ENCODE measurements at places on chromosomes 4 and X.

DNA sequence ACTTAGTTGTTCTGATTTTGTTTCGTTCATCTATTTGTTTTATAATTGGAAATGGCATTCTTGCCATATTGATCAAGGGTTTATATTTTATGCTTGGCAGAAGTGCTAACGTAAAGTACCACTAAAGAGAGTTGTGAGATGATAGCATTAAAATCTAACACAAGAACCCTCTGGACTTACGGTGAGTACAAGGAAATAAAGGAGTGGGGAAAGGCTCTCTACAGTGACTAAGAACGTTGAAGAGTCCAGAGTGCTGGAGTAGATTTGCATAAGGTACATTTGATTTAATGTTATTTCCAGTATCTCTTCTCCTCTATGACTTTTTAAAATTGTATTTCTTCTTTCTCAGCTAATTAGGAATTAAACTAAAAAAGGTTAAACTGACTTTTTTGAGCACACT, 612.6 kb downstream of the DMD start:
- DNase-seq = no peak

GRCh38 chr4:124636788-124637187, 75.7 kb downstream of the ANKRD50 start:
- no peak for DNase-seq

GRCh38 chr4:138775890-138776289, 239.7 kb upstream of the NOCT start:
- no peak for DNase-seq

DNA sequence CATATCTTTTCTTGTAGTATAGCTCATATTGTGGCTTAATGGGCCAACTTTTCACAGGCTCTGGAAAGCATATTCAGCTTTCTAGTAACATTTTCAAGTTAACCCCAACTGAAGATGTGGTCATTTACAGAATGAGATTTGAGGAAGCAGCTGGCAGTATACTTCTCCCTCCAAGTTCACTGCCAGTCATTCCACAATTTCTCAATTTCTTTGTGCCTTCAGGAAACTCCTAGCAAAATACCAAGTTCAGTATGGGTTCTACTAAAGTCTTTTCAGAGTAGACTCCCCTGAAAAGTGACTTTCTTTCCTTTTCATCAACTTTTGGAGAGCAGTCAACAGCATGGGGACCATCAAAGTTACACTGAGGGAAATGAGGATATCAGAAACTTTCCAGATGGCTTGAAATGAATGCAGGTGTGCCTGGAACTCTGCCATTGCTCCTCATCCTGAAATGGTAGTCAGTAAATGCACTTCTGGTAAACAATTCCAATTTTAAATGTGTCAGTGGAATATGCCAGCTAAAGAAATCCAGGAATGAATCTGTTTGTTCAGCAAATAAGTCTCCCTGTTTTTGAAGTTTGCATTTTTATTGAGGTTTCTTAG, 81.5 kb upstream of the TEX13D start:
- no peak for DNase-seq

- DNase-seq = no peak
These were observed 71.9 kb downstream of the PDLIM5 start for GRCh38 chr4:94523617-94524016.

DNA sequence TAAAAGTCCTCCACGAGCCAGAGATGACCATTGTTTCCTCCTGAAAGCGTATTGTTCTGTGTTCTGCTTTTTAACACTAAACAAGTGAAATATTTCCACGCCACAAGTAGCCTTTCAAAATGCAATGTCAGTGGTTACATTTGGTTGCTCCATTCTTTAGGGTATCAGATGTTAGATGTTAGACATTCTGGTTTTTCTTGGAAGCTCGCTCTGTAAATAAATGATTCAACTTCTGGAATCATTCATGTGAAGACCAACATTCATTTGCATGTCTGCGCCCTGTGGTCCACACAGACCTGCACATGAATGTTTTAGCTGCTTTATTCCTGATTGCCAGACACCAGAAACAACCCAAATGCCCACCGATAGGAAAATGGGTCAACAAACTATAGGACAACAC, 38.0 kb upstream of the HELT start:
- DNase-seq = no peak

GRCh38 chr4:124132161-124132560, 580.4 kb downstream of the ANKRD50 start:
- no peak for DNase-seq

- DNase-seq = peak; percentile 58
These were observed 64.3 kb upstream of the CCDC160 start for GRCh38 chrX:134172588-134173259.

- peak; percentile 12 for DNase-seq
These were observed 16.4 kb downstream of the PSAPL1 start for GRCh38 chr4:7418131-7418943.

DNA sequence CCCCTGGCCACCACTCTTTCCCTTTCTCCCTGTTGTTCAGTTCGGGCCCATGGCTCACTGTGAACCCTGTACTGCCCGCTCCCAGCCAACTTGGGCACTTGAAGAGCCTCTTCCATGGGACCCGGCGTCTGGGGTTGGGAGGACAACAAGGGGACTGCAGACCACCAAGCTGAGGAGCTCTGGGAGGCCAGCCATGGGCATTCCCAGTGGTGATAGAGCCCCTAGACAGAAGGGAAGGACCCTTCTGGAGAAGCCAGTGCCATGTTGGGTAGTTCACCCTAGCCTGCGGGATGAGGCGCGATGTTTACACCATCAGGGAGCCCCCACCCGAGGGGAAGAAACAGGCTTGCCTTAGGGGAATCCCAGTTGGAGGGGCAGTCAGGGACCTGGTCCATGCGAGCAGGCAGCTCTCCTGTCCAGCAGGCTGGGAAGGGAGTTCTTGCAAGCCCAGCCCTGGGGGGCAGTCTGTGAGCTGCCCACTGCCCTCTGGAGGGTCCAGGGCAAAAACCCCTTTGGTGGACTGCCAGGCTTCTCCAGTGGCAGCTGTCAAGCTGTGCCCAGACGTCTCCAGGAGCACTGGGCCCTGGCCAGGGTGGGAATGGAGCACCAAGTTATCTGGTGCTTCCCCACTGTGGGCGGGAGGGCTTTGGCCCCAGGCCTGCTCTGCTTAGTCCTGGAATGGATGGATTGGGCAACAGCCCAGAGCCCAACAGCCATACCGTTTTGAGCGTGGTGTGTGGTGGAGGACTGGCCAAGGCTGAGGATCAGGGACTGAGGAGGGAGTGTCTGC, 23.7 kb upstream of the UBA1 start:
- DNase-seq = peak; percentile 11

DNA sequence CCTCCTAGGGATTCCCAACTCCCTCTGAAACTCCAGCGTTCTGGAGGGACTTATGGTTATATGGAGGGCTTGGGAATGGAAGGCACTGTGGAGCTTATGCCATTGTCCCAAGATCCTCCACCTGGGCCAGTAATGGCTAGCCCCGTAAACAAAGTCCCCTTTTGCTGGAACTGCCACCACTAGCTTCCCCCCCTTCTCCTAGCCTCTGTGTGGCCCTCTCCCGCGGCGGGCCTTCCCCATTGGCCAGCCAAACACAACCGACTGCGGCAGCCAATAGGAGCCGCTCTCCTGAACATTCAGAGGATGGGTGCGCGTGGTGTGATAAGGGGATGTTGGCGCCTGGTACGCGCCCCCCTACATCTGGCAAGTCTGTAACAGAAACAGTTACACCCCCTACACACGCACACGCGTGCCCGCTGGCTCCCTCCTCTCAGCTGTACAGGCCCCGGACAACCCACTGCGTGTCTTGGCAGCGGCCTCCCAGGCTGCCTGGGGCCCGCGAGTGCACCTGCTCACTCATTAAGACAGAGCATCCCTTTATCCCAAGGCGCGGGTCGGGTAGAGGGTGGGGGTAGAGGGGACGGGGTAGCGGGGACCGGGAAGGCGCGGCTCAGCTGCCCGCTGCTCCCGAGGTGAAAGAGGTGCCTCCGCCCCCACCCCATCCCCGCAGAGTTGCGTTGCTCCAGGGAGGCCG, 863 bp upstream of the RAB33A start:
- DNase-seq = peak; percentile 83
